Left kidney (tissue), 8 donors: ENCODE measurements at places on chromosomes 13 and 19.

GRCh38 chr19:19402656-19403372 lies 2.7 kb upstream of the GATAD2A start:
- DNase-seq, result no peak

GRCh38 chr19:3098515-3099346 lies 4.6 kb downstream of the GNA11 start:
- no peak for DNase-seq

DNA sequence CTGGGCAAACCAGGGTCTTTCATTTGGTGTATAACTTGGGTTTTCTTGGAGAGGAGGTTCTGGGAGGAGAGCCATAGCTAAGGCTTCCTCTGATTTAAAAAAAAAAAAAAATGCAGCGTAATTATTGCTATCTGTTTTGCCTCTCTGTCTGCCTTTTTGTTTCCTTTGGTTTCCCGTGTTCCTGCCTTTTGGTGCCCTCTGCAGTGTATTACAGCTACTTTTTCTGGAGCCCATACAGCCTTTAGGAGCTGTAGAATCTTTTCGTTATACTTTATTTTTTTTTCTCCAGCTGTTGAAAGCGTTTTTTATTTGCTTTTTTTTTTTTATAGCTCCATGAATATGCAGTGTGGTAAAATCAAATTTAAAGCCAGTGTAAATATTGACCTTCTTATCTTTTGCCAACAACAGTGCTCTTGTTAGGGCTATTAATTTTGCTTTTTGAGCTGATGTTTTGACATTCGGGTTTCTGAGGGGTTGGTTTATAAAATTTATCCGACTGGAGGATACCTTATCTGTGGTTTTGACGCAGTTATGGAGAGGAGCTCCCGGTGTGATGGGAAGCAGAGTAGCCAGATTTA lies 38.1 kb downstream of the ZNF493 start:
- DNase-seq, result no peak

GRCh38 chr13:87669379-87669978 lies 1.7 kb upstream of the SLITRK5 start:
- DNase-seq, result peak; percentile 30

DNA sequence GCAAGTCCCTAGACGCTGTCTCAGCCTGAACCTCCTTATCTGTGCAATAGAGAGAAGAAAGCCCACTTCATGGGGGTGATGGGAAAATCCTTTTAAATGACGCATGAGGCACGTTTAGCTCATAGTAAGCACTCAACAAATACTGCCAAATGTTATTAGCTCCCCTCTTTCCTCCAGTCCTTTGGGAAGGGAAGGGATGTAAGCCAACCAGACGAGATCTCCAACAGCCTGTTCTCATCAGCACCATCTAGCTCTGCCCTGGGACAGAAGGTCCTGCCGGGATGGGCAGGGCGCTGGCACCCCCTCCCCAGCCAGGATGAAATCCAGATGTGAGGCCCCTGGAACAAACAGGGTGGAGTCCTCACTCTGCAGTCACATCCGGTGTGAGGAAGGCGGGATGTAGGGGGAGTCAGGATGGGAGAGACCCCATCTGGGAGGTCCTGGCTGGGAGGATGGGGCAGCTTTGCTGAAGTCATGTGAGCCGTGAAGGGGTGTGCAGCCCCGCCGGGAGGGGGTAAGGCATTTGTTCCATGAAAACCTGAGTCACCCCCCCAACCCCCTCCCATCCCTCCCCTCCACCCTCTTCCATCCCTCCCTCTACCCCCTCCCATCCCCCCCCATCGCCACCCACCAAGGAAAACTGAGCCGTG lies 4.6 kb downstream of the S1PR2 start:
- DNase-seq, result peak; percentile 85

DNA sequence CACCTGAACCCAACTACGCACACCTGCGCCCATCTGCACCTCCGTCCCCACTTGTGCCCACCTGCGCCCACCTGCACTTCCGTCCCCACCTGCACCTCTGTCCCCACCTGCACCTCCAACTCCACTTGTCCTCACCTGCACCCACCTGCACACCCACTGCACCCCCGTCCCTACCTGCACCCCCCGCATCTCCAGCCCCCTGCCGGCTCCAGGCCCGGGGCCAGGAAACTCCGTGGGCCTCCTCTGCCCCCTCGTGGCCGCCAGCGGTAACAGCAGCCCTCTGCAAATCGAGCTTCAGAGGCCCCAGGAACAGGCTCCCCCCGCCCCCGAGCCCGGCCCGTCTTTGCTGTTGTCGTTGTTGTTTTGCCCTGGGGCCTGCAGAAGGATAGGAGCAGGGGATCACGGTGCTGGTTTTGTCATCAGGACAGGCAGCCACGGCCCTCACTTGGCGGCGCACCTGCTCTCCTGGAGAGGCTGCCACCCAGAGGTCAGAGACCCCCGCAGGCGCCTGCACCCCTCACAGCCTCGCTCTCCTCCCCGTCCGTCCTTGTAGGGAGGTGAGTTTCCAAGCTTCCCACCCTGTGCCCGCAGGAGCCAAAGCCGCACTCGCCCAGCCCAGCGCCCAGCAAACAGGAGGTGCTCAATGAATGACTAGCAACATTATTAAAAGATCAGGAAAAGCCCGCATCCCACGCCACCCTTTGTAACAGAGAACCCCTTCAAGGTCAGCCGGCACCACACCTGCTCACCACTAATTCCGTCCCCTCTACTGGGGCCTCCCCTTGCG lies 65.4 kb downstream of the GNG7 start:
- DNase-seq, result no peak

DNA sequence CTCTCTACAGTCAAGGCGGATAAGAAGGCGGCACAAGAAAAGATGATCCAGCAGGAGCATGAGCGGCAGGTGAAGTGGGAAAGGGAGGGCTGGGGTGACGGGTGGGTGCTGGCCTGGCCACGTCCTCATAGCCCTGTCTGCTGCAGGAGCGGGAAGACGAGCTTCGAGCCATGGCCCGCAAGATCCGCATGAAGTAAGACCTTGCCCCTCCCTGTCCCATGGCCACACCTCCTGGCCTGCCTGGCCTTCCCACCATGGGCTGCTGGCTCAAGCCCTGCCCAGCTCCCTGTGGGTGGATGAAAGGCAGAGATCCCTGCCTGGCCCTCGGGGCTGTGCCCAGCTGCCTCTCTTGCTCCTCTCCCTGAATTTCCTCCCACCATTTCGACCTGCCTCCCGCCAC lies 7.2 kb downstream of the ZNF296 start:
- no peak for DNase-seq

DNA sequence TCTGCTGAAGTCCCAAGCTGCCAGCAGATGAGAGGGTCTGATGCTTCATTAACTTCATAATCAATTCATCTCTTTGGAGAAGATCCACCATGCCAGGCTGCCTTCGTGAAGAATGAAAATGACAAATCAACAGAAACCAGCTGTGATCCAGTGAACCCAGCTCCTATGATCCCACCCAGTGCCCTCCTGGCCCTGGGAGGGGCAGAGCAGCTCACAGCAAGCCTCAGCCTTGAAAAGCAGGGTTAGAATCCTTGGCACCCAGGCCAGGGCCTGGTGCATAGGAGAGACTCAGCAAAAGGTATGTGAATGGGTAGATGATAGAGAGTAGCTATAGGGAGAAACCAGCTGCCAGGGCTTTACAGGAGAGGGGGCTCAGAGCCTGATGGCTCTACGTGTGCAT lies 43.6 kb upstream of the UQCRFS1 start:
- DNase-seq, result no peak

DNA sequence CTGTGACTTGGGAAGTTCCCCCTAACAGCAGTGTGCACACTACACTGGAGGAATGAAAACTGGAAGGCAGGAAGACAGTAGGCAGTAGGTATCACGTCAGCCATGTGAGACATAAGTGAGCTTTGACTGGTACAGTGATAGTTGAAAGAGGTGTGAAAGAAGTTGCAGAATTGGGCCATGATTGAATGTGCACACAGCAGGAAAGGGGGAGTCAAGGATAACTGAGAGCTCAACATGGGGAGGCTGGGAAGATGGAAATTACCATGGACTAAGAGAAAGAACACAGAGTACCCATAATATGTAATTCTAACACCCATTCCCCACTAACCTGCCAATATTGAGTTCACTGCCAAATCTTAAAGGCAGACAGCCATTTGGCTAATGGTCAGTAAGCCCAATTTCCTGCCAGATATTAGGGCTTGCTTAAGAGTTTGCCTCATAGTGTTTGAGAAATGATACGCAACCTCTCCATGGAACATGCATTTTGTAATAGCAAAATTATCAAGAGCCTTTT lies 321.7 kb downstream of the DCT start:
- no peak for DNase-seq

GRCh38 chr13:113207890-113208420 lies 514 bp downstream of the PCID2 start:
- DNase-seq, result no peak

DNA sequence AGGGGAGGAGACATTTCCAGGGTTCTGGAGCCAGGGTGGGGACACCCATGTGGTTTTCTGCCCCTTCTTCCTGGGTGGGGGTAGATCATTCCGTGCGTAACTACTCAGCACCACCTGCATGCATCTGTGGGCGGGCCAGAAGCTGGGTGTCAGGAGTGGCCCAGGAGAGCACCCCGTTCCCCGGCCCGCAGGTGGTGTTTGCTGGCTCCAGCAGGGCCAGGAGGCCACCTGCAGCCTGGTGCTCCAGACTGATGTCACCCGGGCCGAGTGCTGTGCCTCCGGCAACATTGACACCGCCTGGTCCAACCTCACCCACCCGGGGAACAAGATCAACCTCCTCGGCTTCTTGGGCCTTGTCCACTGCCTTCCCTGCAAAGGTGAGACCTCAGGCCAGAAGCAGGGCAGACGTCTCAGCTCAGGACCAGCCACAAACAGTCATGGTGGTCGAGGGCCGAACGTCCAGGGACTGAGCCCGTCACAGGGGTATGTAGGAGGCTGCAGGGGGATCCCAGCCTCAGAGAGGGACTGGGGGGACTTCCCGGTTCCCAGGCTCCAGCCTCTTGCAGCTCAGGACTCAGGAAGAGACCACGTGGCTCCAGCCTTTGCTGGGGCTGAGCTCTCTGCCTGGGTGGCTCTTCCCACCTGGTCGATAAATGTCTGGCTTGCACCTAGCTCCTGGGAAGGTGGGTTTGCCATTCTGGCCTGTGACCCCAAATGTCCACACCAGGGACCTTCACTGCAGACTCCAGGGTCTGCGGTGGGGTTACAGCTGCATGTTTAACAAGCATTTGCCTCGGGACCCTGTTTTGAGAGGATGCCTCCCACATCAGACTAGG lies 1.6 kb downstream of the FSTL3 start:
- DNase-seq, result no peak

GRCh38 chr13:45205124-45205523 lies 4.3 kb upstream of the KCTD4 start:
- DNase-seq, result no peak

DNA sequence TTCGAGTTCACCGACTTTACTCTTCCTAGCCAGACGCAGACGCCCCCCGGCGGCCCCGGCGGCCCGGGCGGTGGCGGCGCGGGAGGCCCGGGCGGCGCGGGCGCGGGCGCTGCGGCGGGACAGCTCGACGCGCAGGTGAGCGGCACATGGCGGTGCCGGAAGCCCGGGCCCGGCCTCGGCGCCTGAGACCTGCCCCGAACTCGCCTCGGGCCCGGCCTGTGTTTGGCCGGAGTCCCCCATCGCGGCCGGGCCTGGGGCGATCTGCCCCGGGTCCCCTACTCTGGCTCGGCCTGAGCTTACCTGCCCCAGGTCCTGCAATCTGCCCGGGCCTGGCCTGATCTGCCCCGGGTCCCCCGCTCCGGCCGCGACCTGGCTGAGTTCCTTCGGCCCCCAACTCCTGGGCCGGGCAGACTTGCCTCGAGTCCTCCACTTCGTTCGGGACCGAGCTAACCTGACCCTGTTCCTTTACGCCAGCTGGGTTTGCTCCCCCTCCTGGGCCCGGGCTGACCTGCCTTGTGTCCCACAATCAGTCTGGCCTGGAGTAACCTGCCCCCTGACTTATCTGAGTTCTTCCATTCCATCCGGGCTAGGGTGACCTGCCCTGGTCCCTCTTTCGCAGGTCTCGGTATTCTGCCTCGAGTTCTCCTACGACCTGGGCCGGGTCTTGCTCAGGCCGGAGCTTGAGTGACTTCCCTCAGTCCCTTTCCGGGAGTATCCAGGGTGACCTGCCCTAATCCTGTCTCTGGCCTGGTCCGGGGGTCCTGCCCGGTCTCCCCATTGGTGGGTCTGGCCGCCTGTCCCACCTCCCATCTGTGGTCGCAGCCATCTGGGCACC lies 764 bp downstream of the UPF1 start:
- no peak for DNase-seq

DNA sequence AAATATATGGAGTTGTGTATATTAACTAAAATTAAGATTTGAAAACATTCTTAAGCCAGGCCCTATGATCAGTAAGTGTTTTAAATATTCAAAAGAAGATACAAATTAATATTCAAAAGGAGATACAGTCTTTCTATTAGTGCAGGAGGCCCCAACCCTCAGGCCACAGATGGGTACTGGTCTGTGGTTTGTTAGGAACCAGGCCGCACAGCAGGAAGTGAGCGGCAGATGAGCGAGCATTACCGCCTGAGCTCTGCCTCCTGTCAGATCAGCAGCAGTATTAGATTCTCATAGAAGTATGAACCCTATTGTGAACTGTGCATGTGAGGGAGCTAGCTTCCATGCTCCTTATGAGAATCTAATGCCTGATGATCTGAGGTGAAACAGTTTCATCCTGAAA lies 232.9 kb downstream of the FOXO1 start:
- no peak for DNase-seq

GRCh38 chr13:110500341-110500740 lies 61.2 kb downstream of the RAB20 start:
- no peak for DNase-seq

- no peak for DNase-seq
These were observed 53.6 kb upstream of the TPM4 start for GRCh38 chr19:16022681-16023080.

GRCh38 chr19:1206150-1206863 lies 729 bp downstream of the STK11 start:
- DNase-seq, result no peak

DNA sequence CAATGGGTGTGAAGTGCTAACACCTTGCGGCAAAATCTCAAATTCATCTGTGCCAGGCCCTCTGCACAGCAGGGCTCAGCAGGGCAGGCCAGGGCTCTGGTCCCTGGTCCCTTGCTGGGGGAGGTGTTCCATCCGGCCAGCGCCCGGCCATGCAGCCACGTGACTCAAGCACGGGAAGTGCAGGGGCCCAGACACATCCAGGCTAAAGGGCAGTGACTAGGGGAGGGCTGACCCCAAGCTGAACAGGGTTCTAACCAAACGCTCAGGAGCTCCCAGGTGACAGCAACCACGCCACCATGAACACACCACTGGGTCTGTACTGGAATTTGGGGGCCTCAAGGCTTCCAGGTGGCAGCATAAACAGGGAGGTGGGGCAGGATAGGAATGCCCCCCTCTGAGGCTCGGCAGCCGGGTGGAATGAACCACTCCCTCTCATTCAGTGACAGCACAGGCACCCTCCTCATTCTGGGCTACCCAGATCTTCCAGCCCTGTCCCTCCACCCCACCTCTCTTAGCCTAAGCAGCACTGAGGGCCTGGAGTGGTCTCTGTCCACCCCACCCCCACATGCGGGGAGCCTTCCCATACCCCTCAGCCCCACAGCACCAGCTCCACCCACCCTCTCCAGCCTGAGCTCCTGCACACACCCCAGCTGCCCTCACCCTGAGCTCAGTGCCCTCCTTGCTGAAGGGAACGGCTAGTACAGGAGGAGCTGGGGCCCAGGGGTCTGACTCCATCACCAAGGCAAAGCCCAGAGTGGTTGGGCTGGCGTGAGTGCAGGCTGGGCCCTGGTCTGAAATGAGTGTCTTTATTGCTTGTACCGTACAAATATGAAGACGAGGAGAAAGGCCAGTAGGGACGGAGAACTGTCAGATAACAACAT lies 5.3 kb upstream of the CCNP start:
- DNase-seq, result no peak
